ENCODE measurements at places on chromosomes 4 and X.

DNA sequence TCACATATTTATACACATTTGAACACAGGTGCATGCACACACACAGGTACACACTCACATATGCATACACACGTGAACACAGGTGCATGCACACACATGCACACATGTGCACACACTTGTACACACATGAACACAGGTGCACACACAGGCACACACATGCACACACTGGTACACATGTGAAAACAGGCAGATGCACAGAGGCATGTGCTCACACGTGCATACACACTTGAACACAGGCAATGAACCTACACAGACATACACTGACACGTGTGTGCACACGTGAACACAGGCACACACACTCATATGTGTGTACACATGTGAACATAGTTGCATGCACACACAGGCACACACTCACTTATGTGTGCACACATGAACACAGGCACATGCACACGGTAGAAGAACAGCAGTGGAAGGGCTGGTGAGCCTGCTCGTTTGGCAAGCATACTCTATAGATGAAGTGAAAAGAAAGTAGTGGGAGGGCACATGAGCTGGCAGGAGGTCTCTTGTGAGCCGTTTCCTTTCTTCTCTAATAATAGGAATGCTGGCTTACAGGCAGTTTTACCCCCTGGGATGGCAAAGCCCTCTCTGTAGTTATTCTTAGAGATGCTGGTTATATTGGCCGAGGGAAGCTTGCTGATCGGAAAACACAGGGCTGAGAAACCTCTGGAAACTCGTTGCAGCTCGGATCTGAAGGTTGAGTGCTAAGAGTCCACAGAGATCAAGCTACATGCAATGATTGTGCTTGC is 279.6 kb upstream of the CLNK start:
- DNase-seq, result no peak

DNA sequence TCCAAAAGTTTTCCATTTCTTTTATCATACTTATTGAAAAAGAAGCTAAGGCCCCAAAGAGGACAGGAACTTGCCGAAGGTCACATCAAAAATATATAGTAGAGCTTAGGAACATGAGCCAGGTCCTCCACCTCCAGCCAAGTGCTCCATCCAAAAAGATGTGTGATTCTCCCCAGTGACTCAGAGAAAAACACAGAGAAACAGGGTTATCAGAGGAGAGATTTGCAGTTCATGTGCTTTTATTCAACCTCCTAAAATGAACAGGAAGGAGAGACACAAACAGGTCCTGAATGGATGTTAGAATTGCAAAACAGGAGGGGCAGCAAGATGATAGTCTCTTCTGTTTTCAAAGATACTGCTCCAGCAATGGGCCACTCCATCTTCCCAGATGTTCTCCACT is 19.6 kb upstream of the FGF16 start:
- DNase-seq, result no peak

DNA sequence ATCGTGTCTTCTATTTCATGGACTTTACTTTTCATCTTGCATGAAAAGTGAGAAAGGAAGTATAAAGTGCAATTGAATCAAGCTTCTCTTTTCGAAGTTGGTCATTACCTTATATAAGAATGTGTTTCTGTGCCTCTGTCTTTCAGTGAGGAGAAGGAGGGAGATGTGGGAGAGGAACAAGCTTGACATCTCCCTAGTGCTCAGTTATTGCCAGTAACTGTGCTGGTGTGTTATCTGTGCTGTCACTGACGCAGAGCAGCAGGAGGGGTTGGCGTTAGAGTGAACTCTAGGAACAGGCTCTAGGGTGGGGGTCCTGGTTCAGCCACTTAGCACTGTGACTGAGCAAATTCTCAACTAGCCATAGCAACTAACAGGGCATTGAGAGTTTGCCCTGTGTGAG is 34.0 kb upstream of the TBC1D9 start:
- no peak for DNase-seq

- DNase-seq, result no peak
Observed at GRCh38 chrX:120751683-120752082, 121.8 kb upstream of the C1GALT1C1 start.

GRCh38 chr4:23038626-23039491 is 346.1 kb downstream of the GBA3 start:
- DNase-seq, result no peak

- DNase-seq, result no peak
Observed at GRCh38 chrX:65671286-65671685, 3.8 kb downstream of the MSN start.

DNA sequence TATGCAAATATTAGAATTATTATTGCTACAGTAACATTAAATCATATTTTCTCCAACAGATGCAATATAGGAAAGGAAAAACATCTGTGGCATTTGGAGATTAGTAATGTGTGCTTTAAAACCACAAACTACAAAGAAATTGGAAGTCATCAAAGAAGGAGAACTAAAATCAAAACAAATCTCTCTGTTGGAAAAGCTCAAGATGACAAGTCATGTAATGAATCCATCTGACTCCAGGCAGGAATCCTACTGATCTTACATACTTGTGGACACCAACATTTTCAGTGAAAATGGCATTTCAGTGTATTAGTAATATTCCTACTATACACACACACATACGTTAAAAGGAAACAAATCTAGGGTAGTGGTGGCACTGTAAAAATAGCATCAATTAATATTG is 98.2 kb downstream of the SLC39A8 start:
- no peak for DNase-seq

DNA sequence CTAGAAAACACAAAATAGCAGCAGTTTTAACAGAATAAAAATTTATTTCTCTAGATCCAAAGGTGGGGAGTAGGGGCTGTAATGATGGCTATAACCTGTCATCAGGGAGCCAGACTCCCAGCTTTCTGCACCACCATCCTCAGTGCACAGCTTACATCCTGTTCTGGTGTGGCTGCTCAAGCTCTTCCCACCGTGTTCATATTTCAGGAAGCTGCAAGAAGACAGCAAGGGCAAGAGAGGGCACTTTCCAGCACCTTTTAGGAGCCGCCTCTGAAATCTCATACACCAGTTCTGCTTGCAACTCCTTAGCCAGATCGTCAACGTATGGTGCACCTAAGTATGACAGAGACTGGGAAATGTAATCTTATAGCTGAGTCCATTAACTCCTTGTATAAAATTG is 253.7 kb downstream of the CENPC start:
- DNase-seq, result no peak

DNA sequence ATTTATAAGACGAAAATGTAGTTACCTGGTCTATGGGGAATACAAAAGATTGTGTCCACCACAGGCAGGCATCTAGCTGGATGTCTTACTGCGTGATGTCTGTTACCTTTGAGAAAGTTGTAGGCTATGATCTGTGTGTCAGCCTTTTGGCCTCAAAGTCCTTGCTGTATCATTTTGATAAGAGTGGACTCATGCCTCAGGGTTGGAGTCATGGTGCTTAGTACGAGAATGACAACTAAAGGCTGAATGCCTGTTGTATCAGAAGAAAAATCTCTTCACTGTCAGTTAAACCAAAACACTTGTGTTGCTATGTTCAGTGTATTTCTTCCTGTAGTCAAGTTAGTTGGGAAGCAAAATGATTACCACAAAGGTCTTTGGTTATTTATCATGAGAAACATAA is 226.2 kb downstream of the ARHGAP10 start:
- no peak for DNase-seq

DNA sequence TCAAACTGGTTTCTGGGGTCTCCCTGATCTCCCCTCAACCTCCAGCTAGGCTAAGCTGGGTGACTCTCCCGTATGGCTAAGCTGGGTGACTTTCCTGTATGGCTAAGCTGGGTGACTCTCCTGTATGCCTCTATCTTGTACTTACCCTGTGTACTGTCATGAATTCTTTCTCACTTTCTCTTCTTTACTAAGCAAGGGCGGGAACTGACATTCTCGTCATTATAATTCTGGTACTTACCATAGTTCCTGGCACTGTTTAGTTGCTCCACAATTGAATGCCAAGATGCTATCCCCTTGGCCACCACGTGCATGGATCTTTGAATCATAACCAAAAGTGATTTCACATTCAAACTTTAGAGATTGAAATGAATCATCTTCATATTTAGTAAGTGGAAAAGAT is 8.8 kb downstream of the INTU start:
- no peak for DNase-seq

DNA sequence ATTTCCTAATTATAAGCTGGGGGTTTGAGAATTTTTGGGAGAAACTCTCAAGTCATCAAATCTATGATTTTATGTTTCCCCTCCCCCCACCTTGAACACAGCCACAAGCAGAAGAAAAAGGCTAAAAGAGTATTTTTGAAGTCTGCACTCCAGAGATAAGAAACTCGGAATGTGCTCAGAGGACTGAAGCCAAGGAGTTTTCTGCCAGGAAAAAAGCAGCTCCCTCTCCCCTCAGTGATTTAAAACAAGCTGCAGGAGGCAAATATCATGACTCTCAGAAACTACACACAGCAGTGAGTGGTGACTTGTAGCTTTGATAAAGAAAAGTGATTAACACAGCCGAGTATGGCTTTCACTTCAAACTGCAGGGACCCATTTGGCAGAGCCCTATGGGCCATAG is 800.2 kb upstream of the FTHL17 start:
- DNase-seq, result no peak

DNA sequence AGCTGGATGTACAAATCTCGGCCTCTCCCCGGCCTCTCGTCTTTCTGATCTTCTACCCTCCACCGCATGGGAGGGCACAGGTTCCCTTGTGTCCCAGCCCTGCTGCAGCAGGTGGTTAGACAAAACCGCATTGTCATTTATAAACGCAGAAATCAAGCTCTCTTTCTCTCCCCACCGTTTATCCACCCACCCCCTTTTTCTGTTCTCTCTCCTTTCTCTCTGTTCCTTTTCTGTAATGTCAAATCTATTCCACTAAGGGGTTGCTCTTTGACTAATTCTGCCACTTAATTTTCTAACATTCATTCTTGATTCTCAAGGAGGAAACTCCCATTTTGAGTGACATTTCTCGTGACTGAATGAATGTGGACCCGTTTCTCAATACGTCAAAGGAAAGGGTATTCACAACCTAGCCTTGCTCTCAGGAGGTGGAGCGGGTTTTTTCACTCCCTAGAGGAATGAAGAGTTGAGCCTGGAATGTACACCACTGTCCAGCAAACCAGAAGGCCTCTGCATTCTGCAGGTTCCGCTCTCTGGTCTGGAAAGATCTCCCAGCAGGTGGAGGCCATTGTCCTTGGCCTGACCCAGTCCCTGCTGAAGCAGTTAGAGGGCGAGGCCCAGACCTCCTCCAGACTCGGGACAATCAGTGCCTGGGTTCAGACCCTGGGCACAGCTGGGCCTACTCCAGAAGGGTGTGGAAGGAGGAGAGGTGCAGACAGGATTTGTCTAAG is 70.9 kb upstream of the ENPP6 start:
- DNase-seq, result peak; percentile 55

GRCh38 chr4:177579649-177580048 is 137.4 kb upstream of the AGA start:
- DNase-seq, result no peak

- no peak for DNase-seq
Observed at GRCh38 chr4:10003666-10004065, 17.6 kb downstream of the SLC2A9 start.

GRCh38 chr4:178233906-178234305 is 791.7 kb upstream of the AGA start:
- DNase-seq, result no peak

GRCh38 chrX:54048412-54048811 is 4.1 kb upstream of the PHF8 start:
- DNase-seq, result no peak

DNA sequence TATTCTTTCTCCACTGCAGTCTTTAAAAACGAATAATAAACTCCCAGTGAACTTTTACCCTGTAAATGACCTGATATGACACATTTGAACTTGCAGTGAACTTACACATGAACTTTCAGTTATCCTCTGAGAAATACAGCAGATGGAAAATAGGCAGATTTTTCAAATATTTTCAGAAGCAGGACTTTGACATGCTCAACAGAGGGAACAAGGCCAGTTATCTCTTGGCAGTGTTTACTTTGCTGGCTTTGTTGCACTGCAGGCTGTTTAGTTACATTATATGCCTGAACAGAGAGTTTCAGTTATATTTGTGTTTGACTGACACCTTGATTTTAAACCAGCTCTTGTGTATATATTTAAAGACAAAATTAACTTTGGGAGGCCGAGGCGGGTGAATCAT is 47.6 kb upstream of the FGG start:
- DNase-seq, result no peak

GRCh38 chrX:44106864-44107263 is 133.7 kb upstream of the NDP start:
- DNase-seq, result no peak

DNA sequence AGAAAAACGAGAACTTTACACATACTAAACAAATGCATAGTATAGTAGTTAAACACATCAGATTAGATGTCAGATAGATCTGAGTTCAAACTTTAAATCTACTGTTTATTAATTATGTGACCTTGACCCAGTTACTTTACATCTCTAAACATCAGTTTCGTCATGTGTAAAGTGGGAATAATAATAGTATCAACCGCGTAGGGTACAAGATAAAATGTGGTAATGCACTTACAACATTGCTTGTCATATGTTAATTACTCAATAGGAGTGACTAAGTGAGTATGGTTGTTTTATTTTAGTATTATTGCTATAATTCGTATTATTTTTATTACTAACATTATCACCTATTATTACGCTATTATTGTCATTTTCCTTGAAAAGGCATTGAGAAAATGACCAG is 144.2 kb downstream of the KLHL4 start:
- no peak for DNase-seq

DNA sequence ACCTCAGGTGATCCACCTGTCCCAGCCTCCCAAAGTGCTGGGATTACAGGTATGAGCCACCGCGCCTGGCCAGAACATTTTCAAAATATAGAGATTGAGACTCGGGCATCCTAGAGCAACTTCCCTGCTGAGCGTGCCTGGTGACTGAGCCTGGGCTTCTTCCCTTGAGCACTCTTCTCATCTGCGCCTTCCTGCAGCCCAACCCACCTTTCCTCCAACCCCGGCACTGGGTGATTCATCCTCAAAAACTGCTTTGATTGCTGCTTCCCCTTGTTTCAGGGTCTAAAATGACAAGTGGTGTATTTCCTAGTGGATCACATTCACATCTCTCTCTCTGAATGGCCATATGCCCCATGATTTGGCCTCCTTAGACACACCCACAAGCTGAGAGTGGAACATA is 37.8 kb downstream of the PHKA2 start:
- no peak for DNase-seq

GRCh38 chr4:151266497-151266896 is 10.5 kb upstream of the PRSS48 start:
- DNase-seq, result no peak

DNA sequence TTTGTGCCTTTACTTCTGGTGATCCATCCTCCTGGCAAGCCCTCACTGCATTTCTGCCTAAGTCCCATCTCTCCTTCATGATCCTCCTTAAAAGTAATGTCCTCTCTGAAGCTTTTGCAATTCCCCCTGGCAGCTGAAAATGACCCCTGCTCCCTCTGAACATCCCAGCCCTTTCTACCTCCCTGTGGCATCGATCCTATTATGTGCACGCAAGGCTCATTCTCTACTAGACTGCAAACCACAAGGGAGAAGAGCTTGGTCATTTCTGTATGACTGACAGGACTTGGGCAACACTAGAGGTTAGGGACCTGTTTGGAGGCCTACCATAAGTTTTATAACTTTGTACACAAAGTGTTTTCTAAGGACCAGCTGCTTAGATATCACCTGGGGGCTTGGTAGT is 50.8 kb upstream of the RAP2C start:
- DNase-seq, result no peak

- no peak for DNase-seq
Observed at GRCh38 chr4:38526412-38526811, 137.6 kb upstream of the KLF3 start.
